Inflammatory macrophage treated with lipopolysaccharide for 1 hour (primary cell): ENCODE measurements at places on chromosomes 6 and 20.
A peak's percentile ranks its signal among the peaks of the same experiment; 100 is the strongest.

DNA sequence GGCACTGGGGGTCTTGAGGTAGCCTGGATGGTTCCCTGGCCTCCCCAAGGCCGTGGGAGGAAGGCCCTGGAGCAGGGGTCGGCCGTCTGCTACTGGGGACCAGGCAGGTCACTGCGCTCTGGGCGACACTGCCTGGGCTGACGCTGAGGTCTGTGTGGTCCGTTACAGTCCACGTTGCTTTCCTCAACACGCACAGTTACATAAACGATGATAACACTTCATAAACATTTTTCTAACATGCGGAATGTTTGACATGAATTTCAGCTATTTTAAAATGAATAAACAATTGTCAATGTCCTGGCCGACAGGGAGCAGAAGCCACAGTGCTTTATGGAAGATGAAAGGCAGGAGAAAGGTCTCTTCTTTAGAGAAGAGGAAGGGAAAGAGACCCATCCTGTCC is 10.2 kb upstream of the RBBP8NL start:
- DNase-seq = no peak

DNA sequence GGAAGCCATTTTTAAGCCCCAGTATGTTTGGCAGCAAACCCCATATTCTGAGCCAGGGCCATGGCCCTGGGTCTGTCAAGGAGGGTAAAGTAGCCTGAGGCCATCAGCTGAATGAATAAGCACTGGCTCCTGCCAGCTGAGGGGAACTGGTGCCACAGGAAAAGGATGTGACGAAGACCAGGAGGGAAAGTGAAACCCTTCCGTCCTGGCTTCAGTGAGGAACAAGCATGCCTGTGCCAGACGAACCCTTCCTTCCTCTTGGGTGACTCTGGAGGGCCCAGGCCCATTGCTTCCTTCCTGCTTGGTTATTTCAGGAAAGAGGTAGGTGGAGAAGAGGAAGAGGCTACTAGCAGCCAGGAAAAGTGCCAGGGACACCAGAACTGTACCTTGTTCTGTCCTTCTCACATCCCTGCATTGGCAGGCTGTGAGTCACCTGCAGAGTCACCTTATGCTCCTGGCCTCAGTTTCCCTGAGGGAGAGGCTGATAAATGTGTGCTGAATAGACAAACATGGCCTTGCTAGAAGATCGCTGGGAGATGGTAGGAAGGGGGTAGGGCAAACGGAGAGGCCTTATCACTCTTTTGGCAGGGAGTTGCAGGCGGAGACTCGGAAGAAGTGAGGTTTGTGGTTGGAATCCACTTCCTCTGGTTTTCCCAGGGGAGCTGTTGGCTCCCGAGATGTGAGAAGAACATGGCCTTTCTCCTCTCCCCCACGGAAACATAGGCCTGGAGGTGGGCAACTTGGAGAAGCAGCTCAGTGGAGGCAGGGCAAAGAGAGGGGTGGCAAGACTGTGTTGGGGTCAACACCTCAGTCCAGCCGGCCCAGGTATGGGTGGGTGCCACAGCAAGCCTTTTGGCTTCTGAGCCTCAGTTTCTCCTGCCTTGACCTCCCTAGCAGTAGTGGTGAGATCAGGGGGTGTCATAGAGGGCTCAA is 37.4 kb downstream of the COX4I2 start:
- peak; percentile 90 for DNase-seq

DNA sequence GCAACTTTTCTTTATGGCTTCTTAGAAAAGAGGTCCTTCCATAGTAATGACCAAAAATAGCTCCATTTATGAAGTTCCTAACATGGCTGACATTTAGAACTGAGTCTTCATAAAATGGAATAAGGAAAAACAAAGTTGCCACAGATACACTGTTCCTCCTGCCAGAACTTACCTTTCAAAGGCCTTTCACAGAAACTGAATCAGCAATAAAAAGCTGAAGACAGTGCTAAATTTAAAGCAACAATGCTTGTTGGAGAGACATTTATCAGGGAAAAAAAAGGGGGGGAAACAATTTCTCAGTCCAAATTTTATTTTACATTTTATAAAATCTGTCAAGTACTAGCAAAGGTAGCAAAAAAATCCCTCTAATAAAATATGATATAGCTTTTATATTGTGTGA is 17.3 kb downstream of the DEK start:
- no peak for DNase-seq

- no peak for DNase-seq
Measured at GRCh38 chr6:166772518-166772917, 145.5 kb upstream of the RPS6KA2 start.

DNA sequence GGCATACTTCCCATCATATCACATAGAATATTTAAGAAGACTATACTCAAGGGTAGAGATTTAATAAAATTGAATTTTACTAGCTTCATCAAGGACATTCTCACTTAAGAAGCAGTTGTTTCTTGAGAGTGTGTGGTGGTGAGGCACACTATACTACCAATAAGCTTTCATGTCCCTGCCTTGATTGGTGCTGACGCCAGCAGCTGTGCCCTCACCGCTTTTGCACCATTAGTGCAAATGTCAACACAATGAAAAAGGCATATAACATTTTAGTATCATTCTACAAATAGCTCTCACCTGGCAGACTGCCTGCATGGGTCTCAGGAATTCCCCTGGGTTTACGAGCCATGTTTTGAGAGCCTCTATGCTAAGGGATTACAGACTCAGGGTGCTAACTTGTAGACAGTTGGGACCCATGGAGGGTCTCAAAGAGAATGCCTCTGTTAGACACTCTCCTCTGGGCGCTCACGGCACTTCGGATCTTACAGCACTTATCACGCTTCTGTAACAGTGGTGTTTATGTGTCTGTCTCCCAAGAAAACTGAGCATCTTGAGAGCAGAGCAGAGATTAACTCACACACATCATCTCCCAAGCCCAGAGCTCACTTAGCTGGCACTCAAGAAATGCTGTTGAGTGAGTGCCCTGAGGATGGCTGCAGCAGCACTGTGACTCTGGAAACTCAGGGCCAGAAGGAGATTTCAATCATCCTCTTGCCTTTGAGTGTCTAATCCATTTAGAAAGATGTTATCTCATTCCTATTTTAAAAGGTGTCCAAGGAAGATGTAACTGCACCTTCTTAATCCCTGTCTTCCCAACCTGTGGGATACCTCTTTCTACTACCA is 143.3 kb upstream of the GPR6 start:
- DNase-seq = no peak

- no peak for DNase-seq
Measured at GRCh38 chr20:11529047-11529446, 388.6 kb upstream of the BTBD3 start.

- peak; percentile 81 for DNase-seq
Measured at GRCh38 chr20:45368221-45368980, 5.4 kb downstream of the SYS1 start.

- DNase-seq = no peak
Measured at GRCh38 chr6:158999154-158999665, 792 bp downstream of the RSPH3 start.

DNA sequence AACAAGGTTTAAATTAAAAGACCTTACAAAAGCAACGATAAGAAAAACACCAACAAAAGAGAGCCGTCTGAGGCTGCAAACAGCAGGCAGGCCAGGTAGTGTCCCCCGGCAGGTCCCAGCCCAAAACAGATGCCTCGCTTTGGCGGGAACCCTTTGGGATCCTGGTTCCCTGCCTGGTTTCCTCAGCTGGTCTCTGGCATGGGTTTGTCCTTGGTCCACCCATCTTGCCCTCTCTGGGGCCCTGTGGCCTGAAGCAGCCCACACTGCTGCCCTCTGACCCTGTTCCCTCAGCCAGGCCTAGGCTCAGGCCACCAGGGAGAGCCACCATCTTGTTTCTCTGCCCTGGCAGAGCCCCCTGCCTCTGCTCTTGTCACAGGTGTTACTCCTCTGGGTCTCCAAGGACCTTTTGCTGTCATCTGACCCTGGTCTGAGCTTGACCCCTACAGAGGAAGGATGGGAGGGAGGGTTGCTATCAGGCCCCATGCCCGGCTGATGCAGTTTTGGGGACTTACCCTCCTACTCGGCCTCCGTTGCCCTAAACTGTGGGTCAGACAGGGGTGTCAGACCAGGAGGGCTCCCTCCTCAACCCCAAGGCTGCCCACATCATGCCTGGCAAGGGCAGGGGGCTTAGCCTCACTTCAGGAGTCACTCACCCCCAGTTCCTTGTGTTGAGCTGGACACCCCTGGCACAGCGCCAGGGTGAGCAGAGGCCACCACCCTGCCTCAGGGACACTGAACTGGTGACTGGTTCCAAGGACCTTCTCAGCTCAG is 30.6 kb upstream of the GRM4 start:
- no peak for DNase-seq

GRCh38 chr6:11763460-11764249 is 14.9 kb downstream of the ADTRP start:
- no peak for DNase-seq

GRCh38 chr6:169508452-169508851 is 193.4 kb downstream of the WDR27 start:
- no peak for DNase-seq

GRCh38 chr6:166691746-166692145 is 64.7 kb upstream of the RPS6KA2 start:
- DNase-seq = no peak

- no peak for DNase-seq
Measured at GRCh38 chr6:78713564-78713963, 153.8 kb upstream of the IRAK1BP1 start.

- no peak for DNase-seq
Measured at GRCh38 chr20:57683881-57684807, 25.7 kb downstream of the PMEPA1 start.

DNA sequence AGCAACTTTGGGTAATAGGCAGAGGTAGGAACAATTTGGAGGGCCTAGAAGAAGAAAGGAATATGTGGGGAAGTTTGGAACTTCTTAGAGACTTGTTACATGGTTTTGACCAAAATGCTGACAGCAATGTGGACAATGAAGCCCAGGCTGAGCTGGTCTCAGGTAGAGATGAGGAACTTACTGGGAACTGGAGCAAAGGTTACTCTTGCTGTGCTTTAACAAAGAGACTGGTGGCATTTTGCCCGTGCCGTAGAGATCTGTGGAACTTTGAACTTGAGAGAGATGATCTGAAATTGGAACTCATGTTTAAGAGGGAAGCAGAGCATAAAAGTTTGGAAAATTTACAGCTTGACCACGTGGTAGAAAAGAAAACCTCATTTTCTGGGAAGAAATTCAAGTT is 28.3 kb upstream of the TMEM200A start:
- no peak for DNase-seq
